ENCODE measurements at places on chromosomes 2 and 18.

- DNase-seq: no peak
Measured at GRCh38 chr18:77906103-77906892, 656.6 kb downstream of the GALR1 start.

GRCh38 chr2:55761024-55761423 lies 67.4 kb upstream of the PNPT1 start:
- no peak for DNase-seq

DNA sequence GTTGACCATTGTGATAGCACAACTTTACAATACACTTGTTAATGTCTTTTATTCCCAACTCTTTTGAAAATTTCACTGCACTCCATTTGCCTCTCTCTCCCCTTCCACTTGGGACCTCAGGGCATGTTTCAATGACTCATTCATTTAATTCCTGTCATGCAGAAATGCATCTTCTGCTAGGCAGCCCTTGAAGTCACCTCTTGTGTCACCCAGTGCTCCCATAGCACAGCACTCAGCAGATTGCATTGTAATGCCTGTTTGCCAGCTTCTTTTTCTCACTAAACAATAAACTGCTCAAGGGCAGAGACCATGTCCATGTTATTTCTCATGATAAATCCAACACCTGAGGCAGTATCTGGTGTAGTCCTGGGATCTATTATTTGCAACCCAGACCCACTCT lies 85.9 kb upstream of the ACSL3 start:
- DNase-seq: no peak

- no peak for DNase-seq
Measured at GRCh38 chr18:70195852-70196434, 9.5 kb downstream of the RTTN start.

- no peak for DNase-seq
Measured at GRCh38 chr18:13543144-13543543, 183.2 kb downstream of the FAM210A start.

DNA sequence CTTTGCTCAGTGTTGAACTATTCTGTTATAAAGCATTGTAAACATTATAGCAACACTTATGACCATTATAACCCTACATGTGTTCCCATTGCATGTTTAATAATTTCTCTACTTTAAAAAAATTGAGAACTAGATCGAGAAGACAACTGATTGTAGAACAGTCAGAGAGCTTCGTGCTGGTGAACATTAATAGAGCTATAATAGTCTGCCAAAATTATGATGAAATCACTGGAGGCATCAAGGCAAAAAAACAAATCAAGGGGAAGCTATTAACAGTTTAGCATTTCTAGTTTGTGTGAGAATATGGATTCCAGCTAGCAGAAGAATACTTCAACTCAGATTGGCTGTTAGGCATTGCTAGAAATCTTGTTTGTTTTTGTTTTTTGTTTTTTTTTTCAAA lies 284.2 kb downstream of the CAMKMT start:
- no peak for DNase-seq

- DNase-seq: no peak
Measured at GRCh38 chr2:181072486-181073235, 92.3 kb downstream of the UBE2E3 start.

DNA sequence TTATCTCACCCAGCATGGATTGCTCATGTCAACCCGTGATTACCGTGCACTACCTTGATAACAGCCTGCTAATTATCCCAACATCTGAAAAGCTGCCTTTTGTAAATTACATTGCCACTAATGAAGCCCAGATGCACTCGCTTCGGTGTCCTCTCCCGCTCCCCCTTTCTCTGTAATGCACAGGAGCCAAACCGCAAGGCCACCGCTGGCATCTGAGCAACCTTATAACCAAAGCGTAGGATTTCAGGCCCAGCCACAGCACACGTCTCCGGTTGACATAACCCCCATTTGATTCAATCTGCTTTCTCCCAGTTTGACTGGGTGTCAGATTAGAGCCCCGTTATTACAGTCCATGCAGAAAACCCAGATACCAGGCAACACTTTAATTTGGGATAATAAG lies 341.2 kb downstream of the ALK start:
- no peak for DNase-seq

- DNase-seq: no peak
Measured at GRCh38 chr2:14816069-14817060, 183.8 kb downstream of the LRATD1 start.

DNA sequence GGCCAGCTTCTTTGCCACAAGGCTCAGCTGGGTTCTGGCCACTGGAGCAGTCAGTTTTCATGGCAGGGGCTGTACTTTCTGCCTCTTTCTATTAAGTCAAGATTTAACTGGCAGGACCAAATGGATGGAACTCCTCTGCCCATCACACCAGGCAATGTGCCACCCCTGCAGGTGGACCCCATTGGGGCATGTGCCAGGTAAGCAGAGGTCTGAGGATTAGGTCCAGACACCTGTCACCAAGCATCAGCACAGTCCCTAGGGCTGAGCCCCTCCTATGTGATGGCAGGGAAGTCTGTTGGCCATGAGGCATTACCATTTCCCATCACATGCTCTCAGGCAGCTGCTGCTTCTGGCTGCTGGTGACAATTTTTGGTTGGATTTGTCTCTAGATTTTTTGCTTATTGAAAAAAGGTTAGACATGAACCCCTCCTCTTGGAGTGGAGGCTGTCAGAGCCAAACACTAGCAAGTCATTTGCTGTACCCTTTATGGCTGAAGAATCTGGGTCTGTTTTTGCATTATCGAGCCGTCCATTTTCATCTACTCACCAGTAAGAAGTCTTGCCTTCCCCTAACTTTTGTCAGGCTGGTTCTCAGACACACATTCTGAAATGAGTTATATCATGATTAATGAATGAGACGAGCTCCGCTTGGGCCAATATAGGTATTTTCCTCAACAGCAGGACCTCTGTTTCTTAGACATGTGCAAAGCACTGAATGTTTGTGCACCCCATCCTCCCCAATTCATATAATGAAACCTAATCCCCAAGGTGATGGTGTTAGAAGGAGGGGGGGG lies 328.0 kb downstream of the TSN start:
- DNase-seq: no peak

DNA sequence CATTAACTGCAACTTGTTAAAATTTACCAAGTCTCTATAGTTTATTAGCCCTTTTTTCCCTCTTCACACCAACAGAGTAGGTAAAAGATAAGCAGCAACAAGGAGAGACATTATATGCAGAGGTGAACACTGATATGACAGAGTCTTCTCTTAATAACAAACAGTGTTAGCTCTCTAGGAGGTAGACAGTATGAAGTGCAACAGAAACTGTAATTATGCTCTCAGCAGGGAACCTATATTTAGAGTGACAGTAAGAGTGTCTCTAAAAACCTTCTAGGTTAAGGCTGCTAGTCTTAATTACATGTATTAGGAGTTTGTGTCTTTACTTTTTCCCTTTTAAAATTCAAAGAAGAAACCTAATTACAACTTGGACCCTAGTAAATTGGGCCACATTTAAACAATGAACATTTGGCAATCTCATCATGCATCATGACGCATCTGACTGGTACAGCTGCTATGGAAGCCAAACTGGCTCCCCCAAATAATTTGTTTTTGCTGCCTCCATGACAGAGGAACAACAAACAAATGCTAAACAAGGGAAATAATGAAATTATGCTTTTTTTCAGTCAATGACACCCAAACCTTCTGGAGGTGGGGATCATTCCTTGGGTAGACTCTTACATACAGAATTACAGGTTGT lies 69.9 kb upstream of the MMADHC start:
- DNase-seq: no peak

- no peak for DNase-seq
Measured at GRCh38 chr2:143121079-143121478, 8.1 kb upstream of the ARHGAP15 start.

DNA sequence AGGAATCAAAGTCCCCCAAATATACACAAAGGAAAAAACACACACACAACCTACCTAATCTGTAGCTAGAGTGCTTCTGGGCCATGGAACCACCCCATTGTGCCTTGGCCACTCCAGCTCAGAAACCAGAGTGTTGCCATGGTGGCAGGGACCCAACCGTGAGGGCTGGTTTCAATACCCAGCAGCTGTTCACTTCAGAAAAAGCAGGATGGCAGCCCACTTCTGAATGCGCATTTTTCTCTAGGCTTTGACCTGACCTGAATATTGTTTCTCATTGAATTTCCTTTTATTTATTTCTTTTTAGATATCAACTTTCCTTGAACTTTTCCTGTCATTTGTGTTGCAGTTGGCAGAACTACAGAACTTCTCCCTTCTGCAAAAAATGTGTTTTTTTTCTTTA lies 43.0 kb upstream of the EHBP1 start:
- DNase-seq: no peak

- DNase-seq: no peak
Measured at GRCh38 chr18:50647237-50647636, 87.3 kb downstream of the MAPK4 start.

DNA sequence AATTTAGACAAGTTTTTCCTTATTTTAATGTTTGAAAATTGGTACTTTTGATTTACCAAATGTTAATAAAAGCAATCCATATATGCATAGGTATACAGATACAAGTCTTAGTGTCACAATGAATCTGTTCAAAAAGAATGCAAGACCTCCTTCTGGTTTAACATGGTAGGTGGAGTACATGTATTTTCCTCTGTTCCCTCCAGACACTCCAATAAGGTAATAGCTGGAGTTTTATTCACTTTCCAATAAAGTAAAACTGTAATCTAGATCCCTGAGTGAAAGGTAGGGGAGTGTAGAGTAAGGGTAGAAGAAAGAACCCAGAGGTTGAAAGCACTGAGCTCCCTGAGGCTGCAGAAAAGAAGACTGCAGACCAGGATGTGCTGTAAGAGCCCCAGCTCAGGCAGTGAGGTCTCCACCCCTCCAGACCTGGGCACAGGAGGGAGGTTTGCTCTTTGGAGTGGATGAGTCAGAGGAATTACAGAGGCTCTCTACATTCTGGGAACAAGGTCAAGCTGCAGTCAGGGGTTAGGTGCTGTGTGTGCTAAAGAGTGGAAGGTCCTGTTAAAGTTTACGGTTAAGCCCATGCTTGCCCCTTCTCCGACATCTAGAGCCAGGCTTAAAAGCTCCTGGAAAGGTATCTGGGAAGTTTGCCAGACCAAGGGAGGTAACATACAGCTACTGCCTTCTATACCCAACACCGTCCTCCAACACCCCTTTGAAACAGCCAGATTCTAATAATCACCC lies 27.6 kb upstream of the STAT1 start:
- no peak for DNase-seq

DNA sequence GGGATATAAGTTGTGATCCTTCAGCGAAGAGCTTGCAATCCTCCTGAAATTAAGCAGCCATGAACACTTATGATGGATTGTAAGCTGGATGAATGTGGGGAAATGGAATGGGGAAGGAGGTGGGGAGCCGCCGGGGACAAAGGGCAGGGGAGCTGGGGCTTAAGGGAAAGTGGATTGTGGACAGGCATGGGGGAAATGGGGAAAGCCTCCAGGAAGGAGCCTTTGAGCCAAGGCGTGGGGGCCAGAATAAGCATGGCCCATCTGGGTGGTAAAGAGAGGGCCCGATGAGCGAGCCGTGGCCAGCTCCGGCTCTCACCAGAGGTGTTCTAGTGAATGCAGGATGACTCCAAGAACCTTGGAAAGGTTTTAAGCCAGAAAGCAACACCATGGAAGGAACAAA lies 124.0 kb downstream of the SMAD7 start:
- no peak for DNase-seq

DNA sequence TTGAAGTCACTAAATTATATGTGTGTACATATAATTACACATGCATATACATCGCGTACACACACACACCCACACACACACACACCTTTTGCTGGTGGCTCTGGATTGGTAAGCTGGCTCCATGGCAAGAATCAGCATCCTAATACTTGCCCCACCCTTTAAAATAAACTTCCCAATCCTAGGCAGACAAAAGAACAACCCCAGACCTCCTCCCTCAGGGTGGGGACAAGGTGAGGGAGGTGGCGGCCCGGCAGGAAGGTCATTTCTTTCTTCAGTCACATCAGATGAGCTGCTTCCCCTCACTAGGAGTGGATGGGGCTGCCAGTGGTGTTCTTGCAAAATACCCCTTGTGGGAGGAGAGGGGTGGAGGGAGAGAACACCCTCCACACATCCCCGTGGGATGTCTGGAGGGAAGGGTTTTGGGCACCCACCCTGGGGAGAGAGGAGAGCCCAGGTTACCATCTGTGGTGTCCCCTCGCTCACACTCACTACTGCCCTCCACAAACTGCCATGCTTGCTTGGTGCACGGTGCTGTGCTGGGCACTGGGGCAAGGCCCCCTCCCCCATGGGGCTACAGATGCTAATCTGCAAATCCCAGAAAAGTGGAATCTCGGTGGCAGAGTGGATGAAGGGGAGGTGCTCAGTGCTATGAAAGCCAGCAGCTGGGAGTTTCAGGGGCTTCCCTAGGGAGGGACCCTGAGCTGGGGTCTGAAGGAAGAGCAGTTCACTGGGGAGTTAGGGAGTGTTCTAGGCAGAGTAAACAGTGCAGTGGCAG lies 64.0 kb downstream of the ODC1 start:
- DNase-seq: no peak

- DNase-seq: no peak
Measured at GRCh38 chr18:49623571-49623970, 61.7 kb downstream of the LIPG start.

DNA sequence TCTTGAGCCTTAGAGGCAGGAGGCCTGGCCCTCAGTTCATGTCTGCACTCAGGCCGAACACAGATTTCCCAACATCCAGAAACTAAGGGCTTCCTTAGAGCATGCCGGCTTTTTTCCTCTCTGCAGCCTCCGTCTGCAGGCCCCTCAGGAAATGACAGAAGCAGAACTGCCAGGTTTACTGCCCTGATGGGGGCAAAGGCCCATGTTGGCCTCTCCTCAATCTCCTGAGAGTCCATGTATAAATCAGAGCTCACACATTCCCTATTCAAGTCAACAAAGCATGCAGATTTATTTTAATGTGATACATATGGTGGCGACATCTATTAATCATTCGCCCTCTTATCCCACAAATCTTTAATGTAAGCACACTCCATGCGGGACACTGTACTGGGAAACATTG lies 475.6 kb upstream of the HS6ST1 start:
- DNase-seq: no peak

DNA sequence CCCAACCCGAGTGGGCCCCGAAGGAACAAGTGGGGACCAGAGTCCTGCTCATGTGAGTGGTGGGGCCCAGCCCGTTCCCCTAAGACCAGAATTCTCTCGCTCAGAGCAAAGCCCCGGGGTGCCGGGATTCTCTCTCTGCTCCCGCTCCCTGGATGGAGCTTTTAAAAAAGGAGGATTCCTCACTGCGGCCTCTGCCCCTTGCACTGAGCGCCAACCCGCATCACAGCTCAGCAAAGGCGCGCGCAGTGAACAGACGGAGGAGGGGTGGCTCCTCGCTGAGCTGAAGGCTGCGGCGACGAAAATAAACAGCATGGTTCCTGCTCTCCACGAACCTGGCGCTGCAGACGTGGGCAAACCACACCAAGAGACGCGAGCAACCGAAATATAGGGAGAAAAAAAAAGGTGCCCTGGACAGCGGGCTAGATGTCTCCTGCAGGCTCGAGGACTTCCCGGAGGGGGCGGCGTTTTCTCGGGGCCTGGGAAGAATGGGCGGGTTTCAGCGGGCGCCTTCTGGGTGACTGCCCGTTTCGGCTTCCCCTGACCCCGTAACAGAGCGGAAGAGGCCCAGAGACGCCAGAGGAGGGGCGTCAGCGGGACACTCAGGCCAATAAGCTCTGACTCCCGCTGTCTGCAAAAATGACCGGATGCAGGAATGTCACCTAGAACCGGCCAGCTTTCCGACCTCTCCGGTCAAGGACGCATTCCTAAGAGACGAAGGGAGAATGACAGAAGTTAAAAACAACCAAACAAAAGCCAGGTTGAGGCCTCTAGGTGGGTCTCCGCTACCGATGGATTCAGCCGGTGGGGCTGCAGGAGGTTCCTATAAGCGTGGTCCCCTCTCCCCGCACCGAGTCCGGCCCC lies 819 bp upstream of the KLF11 start:
- DNase-seq: peak; percentile 25

Data from stimulated activated CD4-positive, alpha-beta T cell treated with anti-CD3 and anti-CD28 coated beads, Interleukin-4, amount 100 ng/mL, for 1 hour (primary cell).